ENCODE measurements at places on chromosomes 13 and 19.

- DNase-seq: no peak
Observed at GRCh38 chr19:7999376-7999775, 6.1 kb downstream of the ELAVL1 start.

GRCh38 chr19:10519421-10519820 lies 2.2 kb upstream of the S1PR5 start:
- DNase-seq: no peak

DNA sequence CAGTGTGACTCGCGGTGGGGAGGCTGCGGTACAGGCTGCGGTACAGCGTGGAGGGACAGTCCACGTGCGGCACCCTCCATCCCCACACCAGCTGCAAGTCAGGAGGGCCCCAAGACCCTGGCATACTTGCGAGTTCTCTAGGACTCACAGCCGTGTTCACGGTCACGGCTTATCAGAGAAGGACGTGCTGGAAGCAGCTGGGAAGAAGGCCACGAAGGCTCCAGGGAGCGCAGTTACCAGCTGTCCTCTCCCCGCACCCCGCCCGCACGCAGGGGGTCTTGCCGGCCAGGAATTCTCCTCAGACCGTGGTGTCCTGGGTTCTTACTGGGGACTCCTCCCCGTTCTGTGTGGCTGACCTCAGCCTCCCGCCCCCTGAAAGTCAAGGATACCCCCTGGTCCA lies 6.2 kb downstream of the ZNF444 start:
- no peak for DNase-seq

DNA sequence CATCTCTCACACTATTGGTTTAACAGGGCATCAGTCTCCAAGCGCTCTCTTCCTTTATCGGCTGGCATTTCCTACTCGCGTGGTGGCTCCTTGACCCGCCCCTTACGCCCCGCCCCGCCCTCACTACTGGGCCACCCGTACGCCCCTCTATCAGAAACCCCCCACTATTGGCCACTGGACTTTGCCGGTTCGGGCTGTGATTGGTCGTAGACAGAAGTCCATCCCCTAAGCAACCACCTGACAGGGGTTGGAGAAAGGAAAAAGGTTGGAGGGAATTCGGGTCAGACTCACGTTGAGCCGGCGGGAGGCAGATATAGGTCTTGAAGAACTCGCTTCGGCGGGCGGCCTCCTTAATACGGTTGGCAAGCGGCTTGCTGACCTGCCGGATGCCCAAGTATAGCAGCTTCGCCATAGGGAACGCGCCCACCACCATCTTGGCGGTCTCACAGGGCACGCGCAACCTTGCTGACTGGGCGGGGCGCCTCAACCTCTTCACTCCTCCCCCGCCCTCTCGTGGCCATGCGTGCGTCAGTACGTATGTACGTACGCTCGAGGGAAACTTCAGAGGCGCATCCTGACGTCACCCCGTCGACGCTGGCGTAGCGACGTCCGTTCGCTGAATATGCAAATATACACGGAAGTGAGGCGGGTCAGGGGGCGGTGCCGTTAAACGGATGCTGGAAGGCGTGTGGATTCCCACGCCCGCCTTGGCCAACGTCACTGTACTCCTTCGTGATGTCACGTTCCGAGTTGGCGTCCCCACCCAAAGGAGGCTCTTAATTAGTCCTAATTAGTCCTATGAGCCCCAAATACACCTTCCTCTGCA lies at the start of gene OPA3:
TSS of gene OPA3 (minus strand) at position 471 of the 826 bp plus-strand sequence. CDS start at position 433, 38 bp downstream.
- peak; percentile 99 for DNase-seq

DNA sequence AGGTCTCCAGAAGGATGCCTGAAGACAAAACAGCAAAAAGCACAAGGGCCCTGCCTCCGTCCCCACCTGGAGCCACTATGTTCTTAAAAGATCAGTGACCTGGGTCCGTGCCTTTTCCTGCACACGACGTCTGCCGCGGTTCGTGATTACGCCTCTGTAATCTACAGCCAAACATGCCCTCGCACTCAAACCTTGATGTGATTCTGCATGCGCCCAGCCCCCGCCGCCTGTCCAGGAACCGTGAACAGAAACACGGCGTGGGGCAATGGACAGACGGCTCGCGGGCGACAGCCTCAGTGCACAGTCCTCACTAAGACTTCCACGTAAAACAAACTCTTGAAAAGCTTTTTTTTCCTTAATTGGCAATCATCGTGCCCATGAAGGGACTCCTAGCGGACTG lies 15.5 kb downstream of the C13orf46 start:
- no peak for DNase-seq

Data from activated CD4-positive, alpha-beta T cell treated with anti-CD3 and anti-CD28 coated beads, Interleukin-2, amount 50 U/mL, for 24 hours (primary cell).